ENCODE measurements at places on chromosomes 5 and 9.

DNA sequence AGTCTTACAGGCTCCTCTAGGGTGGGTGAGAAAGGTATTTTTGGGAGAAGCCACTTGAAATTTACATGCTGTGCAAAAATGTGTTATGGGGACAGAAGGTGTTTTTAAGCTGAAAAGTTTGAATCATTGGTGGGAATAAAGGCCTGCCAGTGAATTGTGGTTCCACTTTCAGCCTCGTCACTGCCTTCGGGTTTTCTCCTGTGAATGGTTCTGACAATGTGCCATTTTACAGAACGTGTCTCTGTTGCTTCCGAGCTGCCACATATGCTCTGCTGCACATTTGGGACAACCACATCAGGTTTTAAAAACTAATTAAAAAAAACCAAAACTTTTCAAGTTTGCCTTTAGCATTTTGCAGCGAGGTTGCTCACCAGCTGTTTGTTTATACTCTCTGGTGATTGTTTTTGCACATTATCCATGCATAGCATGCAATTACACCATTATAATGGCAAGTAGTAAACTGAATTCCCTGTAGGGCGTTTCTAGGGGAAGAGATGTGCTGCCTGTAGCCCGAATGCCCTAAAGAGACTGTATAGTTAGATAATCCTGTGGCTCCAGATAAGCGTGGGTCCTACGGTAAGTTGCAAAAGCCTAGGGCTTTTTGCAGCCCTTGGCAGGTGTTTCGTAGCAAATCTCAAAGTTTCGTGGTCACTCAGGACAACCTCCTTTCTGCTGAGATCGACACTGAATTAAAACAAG lies 40.1 kb upstream of the SUB1 start:
- no peak for DNase-seq

GRCh38 chr5:80109646-80110478 lies 74.7 kb downstream of the THBS4 start:
- DNase-seq, result no peak

DNA sequence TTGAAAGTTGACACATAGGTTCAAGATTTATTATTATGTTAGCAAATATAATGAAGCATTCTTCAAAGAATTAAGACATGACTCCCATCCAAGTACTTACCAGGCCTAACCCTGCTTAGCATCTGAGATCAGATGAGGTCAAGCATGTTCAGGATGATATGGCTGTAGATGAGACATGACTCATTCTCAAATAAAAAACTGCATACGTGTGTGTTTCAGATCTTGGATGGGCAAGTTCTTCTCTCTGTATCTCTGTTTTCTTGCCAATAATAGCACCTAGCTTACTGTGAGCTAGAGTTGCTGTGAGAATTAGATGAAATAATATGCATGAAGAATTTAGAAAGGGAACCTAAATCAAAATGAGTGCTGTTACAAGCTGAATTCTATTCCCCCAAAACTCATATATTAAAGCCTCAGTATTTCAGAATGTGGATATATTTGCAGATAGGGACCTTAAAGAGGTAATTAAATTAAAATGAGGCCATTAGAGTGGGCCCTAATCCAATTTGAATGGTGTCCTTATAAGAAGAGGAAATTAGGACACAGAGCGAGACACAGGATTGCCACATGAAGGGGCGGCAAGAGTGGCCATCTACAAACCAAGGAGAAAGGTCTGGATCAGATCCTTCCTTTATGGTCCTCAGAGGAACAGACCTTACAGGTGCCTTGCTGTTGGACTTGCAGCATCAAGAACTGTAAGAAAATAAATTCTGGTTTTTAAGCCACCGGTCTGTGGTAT lies 146.2 kb downstream of the MARCHF11 start:
- no peak for DNase-seq

- peak; percentile 63 for DNase-seq
Measured at GRCh38 chr5:136212252-136212721, 19.3 kb upstream of the SMIM32 start.

- DNase-seq, result peak; percentile 41
Measured at GRCh38 chr5:159057996-159058395, 41.7 kb downstream of the EBF1 start.

DNA sequence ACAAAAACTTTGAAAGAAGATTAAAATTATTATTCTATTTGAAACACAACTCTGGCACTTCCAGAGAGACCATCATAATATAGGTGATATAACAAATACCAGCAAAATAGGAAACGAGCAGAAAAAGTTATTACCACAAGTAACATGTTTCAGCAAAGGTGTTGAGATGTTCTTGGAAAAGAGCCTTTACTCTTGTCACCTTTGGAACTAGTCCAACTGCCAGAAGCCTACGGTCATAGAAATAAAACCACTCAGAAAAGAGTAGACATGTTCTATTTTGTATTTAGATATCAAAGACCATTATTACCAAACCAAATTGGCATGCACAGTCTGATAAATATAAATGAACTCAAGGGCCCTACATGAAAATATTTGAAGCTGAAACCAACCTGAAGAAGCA lies 145.0 kb upstream of the DMAC1 start:
- DNase-seq, result no peak

DNA sequence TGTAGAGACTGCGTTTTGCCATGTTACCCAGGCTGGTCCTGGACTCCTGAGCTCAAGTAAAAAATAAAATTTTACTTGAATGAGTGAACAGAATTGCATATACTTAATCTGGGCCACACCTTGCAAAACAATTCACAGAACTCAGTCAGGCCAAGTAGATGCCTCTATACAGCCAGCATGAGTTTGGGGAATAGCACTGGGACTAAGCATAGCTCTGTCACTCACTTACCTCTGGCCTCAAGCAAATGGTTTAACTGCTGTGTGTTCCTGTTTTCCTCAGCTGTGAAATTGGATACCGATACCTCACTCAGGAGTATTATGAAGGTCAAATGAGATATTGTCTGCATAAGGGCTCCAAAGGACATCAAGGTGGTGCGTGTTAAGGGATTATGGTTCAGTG lies 10.9 kb upstream of the FRMPD1 start:
- DNase-seq, result no peak

- DNase-seq, result no peak
Measured at GRCh38 chr9:135006911-135007570, 80.4 kb upstream of the OLFM1 start.

DNA sequence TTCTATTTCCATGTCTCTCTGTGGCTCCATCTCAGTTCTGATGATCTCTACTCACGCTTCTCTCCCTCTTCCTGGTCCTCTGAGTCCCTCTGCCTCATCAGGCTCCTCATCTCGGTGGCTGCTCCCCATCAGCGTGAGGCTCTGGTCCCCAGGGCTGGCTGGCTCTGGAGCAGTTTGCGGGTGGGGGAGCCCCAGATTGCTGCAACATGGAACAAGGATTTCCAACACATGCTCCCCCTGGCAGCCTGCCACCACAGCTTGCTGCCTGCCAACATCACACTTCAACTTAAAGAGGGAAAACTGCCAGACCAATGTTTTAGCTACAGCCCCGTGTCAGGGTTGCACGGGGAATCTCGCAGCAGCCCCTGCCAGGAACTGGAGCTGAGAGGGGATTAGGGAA lies 77.2 kb upstream of the NEK6 start:
- DNase-seq, result peak; percentile 82

- DNase-seq, result no peak
Measured at GRCh38 chr5:173339286-173339685, 11.1 kb upstream of the STC2 start.

- DNase-seq, result no peak
Measured at GRCh38 chr5:124195411-124195810, 551.0 kb downstream of the ZNF608 start.

DNA sequence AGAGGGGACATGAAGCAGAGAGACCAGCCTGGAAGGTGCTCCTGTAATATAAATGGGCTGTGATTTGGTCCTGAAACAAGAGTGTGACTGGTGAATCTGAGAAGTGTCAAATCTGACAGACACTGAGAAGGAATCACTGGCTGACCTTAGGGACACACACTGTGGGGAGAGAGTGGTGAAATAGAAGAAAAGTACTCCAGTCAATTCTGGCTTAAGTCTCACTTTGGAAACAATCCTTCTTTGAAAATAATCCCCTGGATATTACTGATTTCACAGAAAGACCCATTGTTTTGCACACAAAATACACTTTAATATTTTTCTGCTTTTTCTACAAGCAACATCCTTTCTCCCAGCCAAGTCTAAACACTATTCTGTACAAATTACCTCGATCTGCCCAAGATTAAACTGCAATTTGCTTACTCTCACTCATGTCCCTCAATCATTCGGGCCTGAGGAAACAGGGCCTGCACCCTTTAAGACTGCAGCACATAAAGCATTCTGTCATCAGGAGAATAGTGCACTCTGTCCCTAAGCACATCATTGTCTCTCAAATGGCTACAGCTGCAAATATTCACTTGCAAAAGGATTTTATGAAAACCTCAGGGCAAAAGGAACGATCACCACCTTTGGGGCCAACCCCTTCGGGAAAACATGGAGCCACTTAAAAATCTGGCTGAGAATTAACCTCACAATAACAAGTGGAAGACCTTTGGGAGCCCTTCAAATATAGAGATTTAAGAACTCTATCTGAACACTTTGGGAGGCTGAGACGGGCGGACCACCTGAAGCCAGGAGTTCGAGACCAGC lies 68.6 kb downstream of the MAPKAP1 start:
- no peak for DNase-seq

- peak; percentile 49 for DNase-seq
Measured at GRCh38 chr5:82365744-82366228, 87.6 kb upstream of the RPS23 start.
